SHP77 treated with DMSO at 0.1 percent for 48 hours (cell line): ENCODE measurements at places on chromosomes 7 and 10.

DNA sequence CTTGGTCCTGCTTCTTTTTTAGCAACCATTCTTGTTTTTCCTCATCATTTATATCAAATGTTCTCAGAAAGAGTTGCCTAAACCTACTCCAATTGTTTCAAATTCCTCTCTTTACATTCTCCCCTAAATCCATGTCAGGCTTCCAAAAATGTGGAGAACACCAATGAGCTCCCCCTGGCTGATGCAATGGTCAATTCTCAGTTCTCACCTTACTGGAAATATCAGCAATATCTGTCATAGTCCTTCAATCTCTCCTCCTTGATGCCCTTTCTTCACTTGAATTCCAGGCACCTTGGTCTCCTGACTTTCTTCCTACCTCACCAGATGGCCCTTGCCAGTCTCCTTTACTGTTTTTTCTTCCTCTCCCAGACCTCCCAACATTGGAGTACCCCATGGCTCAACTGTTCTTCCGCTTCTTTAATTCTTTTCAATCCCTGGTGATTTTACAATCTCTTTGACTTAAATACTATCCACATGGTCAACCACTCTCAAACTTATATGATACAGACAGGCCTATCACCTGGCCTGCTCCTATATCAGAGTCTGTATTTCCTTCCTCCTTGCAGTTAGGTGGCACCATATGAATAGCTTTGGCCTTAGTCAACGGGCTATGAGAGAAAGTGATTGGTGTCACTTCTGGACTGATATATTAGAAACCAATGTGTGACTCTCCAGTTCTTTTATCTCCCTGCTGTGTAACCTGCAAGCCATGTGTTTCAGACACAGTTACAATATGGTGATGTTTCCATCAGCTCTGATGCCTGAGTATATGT, 47.4 kb upstream of the CAV2 start:
- DNase-seq = no peak

GRCh38 chr7:64878684-64879083, 24.4 kb upstream of the ZNF273 start:
- no peak for DNase-seq

GRCh38 chr10:8731121-8732095, 676.9 kb downstream of the GATA3 start:
- DNase-seq = no peak

GRCh38 chr7:142407939-142408570, 150.2 kb upstream of the PRSS58 start:
- no peak for DNase-seq

DNA sequence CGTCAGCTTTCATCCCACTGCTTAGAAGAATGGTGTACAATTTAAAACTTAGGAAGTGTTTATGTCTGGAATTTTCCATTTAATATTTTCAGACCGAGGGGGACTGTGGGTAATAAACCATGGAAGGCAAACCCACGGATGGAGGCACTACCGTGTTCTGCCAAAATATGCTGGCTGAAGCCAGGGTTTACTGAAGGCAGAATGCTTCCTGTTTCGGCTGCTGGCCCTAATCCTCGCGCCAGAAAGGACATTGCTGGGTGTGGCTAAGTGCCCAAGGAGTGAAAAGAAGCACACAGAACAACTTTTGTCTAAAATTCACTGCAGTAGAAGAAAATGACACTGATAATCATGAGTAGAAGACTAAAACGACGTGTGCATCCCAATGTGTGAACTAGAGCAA, 32.3 kb downstream of the PITRM1 start:
- no peak for DNase-seq

- no peak for DNase-seq
Measured at GRCh38 chr7:75619636-75620035, 119.1 kb downstream of the HIP1 start.
